ENCODE measurements at places on chromosomes 6 and 20.

DNA sequence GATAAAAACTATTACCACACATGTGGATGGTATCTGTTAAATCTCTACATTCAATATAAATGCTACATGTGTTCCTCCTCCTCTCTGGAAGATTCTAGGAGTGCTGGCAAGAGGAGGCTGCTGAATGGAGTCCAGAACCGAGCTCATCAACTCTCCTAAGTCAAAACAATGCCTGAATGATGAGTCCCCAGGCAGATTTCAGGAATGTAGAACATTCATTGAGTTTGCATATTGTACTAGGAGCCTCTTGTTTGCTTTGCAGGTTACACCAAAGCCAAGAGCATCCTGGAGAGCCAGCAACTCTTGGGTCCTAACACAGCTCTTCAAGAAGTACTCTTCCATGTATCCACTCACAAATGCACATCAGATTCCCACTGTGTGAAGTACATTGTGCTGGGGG, 117.6 kb upstream of the UST start:
- DNase-seq: no peak

DNA sequence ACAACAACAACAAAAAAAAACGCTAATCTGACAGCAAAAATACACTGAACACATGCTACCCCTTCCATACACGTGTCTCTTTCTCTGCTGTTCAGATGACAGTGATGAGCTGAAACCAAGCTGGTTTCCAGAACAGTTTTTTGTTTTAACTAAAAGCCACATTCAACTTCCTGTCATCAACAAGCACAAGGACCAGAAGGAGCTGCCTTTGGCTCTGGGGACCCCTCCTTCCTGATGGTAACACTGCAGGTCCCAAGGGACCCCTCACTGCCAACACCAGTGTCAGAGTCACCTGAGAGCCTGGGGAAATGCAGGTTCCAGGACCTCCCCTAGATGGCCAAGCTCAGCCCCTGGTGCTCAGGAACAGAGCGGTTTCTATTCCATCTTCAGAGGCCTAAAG, 6.0 kb downstream of the CST7 start:
- no peak for DNase-seq

DNA sequence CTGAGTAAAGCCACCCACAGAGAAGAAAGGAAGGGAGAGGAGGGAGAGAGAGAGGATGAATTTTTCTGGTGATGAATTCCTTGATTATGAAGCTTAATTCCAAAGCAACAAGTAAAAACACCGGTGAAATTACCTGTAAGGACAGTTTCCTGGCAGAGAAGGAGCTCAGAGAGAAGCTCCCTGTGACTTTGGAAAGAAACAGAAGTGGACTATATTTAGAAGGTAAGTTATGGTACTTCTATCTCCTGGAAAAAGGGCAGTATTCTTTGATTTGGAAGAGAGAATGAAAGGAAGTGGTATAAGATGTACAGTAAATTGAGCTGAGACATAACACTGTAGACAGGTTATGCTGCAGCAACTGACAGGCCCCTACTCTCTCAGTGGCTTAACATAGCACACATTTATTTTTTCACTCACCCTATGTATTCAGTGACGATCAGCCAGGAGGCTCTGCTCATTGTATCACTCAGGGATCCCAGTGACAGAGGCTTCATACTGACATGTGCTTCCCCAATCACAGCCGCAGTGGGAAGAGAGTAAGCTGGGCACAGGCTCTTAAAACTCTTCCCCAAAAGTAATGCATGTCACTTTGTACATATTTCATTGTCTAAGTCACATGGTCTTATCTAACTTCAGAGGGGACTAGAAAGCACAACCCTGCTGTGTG, 349.5 kb downstream of the BTBD9 start:
- no peak for DNase-seq

GRCh38 chr6:144179828-144180227, 29.5 kb downstream of the STX11 start:
- DNase-seq: no peak

DNA sequence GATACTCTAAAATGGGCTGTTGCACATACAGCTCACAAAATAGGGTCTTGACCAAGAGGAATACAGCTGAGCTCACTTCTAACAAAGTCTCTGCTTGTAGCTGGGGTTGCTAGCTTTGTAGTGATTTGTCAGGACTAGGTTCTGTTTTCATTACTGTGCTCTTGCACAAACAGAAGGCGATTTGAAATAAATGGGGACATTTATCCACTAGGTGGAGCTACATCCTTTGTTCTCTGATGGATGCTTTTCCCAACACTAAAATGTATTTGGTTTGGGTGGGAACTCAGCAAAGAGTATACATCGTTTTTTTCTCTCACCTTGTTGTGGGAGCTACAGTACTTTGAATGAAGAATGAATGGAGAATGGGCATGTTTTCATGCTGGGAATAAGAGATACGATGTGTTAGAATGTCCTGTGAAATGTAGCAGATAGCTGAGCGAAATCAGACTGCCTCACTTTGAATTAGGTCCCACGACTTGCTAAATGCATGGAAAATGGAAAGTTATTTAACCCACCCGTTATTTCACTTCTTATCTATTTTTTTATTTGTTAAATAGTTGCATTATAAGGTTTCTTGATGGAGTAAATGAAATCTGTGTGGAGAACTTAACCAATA, 494.7 kb upstream of the MAP3K7 start:
- DNase-seq: no peak

GRCh38 chr6:51854876-51855275, 232.5 kb downstream of the PKHD1 start:
- DNase-seq: no peak

GRCh38 chr6:117253785-117254184, 11.6 kb upstream of the VGLL2 start:
- no peak for DNase-seq

- DNase-seq: no peak
Measured at GRCh38 chr6:142642651-142643050, 302.3 kb downstream of the HIVEP2 start.

GRCh38 chr20:37308086-37309050, 18.9 kb downstream of the MANBAL start:
- no peak for DNase-seq

GRCh38 chr6:52233975-52234823, 10.1 kb downstream of the IL17F start:
- DNase-seq: no peak

GRCh38 chr6:37802810-37803209, 16.7 kb upstream of the ZFAND3 start:
- DNase-seq: no peak

DNA sequence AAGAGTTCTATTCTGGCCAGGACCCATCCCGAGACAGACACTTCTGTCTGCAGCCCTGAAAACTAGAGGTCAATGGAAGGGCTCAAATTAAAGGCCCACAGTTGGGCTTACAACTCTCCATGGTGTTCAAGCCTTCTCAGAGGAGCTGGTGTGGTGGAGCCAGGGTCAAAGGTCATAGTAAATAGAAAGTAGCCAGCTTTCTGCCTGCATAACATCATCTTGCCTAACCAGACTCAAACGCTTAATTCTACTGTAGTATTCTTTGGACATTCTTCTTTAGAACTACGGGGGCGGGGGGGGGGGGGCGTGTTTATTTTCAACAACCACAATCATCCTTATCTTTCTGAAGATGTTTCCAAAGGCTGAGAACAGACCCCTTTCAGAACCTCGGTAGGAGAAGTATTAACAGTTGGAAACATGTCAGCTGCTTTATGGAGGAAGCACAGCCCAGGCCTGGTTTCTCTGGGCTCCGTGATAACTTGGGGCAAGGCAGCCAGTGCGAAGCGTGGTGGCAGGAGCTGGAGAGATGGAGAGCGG, 1.5 kb upstream of the RREB1 start:
- no peak for DNase-seq

DNA sequence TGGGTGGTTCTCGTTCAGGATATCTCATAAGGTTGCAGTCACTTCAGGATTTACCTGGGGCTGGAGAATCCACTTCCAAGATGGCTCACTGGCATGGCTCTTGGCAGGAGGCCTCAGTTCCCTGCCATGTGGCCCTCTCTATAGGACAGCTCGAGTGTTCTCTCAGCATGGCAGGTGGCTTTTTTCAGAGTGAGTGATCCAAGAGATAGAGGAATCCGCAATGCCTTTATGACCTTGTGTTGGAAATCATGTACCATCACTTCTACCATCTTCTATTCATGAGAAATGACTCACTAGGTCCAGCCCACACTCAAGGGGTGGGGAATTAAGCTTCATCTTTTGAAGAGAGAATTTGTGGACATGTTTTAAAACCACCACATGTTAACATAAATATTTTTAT, 37.8 kb downstream of the PPP1R16B start:
- peak; percentile 47 for DNase-seq

- no peak for DNase-seq
Measured at GRCh38 chr6:22926790-22927354, 357.5 kb downstream of the HDGFL1 start.

DNA sequence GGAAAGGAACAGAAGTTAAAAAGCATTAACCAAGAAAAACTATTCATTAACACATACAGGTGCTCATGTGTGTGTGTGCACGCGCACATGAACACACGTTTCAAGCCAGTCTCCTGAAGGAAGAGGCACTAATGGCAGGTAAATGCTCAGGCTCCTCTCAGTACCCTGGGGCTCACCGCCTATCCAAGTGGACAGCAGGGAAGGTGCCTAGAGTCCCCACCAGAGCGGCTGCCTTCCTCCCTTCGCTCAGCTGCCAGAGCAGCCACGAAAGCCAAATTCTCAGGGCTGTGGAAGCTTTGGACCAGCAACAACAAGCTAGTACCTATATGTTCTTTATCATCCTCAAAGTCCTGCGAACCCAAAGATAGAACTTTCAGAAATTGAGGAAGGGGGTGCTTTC, 42.6 kb downstream of the PLCG1 start:
- DNase-seq: no peak

DNA sequence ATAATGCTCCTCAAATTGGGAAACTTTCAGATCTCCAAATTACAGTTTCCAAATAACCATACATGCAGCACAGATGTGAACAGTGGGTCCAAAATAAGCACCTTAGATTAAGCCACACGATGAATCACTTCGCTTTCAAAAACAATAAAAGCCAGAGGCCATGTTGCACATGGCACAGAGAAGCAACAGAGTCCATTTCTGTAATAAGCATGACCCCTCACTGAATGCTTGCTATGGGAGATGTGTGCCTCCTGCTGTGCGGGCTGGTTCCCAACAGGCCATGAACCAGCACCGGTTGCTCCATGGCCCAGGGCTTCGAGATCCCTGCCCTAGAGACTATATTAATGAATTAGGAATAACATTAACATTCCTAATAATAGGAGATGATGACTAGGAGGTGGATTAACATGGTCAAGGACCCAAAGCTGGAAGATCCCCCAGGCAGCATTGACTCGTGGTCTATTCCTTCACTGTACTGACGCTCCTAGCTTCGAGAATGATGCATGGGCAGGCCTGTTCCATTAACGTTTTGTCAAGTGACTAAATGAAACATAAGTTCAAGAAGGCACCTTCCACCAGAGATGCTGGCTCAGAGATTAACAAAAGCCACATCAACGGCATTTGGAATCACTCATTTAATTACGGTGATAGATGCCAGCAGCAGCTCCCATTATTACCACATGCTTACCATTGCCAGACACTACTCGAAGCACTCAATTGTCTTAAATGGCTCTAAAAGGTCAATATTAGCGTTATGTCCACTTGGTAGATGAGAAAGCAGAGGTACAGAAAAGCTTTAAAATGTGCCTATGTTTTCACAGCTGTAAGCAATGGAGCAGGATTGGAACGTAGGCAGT, 470.6 kb upstream of the AGPAT4 start:
- DNase-seq: no peak

DNA sequence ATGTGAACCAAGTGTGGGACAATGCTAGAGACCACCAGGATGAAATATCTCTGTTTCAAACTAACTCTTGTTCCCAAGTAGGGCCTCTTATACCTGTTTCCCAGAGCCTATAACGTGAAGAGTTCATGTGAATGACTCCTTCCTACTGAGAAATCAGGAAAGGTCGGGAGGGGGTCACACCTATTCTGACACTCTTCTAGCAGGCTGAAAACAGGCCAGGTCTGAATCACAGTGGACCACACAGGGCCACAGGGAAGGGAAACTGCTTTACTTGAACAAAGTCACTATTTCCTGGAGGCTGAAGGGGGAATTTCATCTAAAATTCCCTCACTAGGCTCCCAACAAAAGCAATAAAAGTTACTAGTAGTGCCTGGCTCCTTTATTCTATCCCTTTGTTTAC, 88.4 kb upstream of the BMP2 start:
- DNase-seq: no peak

GRCh38 chr6:98380589-98380988, 453.8 kb upstream of the POU3F2 start:
- no peak for DNase-seq

DNA sequence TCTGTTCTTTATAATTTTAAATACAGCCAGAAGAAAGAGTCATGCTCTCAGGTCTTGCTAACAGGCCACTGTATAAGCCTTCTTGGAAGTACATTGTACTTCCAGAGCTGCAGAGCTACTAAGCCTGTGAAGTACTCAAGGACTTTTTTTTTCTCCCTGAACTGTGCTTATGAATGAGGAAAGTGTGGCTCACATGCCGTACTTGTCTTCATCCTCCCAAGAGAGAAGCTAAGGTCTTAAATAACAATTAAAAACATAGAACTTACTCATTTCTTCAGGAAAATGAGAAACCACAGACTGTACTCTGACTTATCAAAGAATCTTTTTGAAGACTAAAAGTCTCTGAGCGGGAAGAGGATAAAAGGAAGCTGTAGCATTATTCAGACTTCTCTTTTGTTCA, 218.3 kb downstream of the HTR1B start:
- no peak for DNase-seq

DNA sequence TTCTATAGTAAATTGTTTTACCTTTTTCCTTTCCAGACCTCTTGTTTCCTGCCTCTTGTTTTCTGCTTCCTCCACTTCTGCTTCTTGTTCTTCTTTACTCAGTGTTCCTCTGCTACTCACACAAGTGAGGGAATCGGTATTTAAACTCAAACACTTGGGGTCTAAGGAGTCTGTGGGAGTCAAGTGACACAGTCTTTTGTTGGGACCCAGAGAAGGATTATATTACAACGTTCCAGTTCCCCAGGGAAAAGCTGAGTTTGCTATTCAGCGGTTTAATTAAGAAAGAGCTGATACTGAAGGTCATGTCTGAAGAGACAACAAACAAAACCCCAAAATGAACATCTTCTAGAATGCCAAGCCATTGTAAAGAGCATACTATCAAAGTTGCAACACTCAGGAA, 107.8 kb upstream of the CITED2 start:
- DNase-seq: no peak

- no peak for DNase-seq
Measured at GRCh38 chr20:1370548-1371110, 22.2 kb downstream of the FKBP1A start.

DNA sequence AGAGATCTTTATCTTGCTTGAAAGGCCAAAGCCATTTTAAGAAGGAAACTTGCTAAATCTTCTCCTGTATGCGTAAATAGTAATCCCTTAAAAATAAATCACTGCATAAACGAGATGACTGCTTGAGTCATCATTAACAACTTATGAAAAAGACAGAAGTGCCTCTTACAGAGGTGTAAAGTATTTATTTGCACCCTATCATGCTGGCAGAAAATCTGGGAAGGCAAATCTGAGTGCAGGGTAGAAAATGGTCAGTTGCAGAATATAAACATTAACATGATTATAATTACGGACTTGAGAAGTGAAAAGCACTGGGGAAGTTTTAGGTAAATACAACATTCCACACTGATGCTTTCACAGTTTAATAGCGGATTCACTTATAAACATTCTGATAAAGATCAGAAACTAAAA, 67.5 kb upstream of the FBXO30 start:
- no peak for DNase-seq

- DNase-seq: no peak
Measured at GRCh38 chr6:82015043-82015442, 232.5 kb downstream of the IBTK start.

- DNase-seq: peak; percentile 11
Measured at GRCh38 chr6:149060300-149060984, 257.1 kb upstream of the TAB2 start.

- no peak for DNase-seq
Measured at GRCh38 chr20:33925867-33926266, 67.8 kb upstream of the RALY start.
